ENCODE measurements at places on chromosomes 3 and 15. TPM values are rescaled to one million over a fixed set of nuclear protein-coding genes. Genes with fewer than 3 reads are reported as not detected.

STRC gene
- not detected for total RNA-seq

CD276 gene
- 84.5 TPM for total RNA-seq

CFAP100 gene
- not detected for total RNA-seq

A4GNT gene
- not detected for total RNA-seq

DOCK3 gene
- 0.05 TPM for total RNA-seq

SST gene
- not detected for total RNA-seq

PCLAF gene
- 11.0 TPM for total RNA-seq

GRM7 gene
- 0.98 TPM for total RNA-seq
